ENCODE measurements at places on chromosomes 2 and 18.

DNA sequence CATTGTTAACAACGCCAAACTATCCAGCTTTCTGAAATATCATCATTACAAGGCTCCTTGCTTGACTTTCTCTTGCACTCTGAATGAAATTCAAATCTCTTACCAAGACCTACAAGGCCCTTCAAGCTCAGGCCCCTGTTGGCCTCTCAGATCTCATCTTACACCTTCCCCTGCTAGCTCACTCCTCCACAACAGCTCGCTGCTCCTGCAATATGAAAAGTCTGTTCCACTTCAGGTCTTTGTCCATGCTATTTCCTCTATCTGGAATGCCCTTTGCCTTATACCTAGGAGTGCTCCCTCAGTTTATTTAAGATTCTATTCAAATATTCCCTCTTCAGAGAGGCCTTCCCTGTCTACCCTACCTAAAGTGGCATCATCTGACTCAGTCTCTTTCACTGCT is 91.7 kb downstream of the SESTD1 start:
- DNase-seq = no peak

- DNase-seq = no peak
These were observed 663.6 kb downstream of the NRXN1 start for GRCh38 chr2:50368361-50368760.

DNA sequence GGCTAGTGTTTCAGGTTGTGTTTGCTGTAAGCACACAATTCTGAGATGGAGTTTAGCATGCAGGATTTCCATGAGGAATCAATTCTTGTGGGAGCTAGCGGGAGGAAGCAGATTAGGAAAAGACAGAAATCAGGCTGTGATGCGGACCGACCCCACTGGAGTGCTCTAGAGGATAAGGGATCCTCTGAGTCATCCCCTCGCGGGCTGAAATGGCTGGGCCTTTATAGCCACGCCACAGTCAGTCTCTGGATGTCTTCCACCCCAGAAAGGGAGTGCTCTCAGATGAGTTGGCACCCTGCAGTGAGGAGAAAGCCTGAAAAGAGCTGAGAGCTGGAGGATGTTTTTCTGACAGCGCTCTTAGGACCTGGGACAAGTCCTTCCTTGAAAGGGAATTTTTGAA is 102.4 kb downstream of the GALNT3 start:
- DNase-seq = peak; percentile 83

- DNase-seq = peak; percentile 94
These were observed 873 bp upstream of the SH3RF3 start for GRCh38 chr2:109128048-109128615.

DNA sequence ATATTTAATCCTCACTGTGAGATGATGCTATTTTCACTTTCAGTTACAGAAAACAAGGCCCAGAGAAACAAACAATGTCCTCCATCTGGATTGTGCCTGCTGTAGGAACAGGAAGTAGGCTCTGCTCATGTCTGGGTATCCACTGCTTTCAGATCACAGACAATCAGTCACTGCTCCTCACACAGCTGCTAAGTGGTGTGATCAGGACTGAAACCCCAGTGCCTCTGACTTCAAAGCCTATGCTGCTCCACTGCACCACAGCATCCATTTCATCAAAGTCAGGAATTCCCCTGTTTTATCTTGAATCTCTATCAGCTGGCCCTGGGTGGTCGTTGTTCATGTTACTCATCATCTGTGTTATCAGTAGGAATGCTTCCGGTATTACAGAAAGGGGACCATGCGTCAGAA is 303.8 kb upstream of the TRIB2 start:
- peak; percentile 92 for DNase-seq

DNA sequence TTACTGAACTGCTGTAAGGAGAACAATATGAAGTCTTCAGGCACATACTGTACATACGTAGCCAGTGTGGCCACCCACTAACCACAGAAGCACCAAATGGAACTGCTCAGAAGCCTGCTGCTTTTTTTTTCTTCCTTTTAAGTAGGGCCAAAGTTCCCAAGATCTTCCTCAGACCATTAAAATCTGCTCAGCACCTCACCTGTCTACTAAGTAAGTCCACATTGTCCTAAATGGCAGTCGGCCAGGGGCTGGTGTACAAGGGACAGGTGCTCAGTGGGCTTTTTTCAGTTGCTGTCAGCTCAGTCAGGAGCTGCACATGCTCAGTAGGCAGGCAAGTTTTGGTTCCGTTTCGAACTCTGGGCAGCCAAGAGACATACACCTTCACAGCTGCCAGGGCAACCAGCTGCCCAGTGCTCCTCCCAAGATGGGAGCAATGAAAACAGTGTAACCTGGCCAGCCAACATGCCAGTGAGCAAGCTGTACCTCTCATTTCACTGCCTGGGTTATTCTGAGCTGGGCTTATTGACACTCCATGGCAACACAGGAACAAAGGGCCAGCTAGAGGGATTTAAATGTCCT is 86.1 kb downstream of the ACVR1 start:
- no peak for DNase-seq

All from islet precursor cell (in vitro differentiated cells).